ENCODE measurements at places on chromosomes 16 and 17.

DNA sequence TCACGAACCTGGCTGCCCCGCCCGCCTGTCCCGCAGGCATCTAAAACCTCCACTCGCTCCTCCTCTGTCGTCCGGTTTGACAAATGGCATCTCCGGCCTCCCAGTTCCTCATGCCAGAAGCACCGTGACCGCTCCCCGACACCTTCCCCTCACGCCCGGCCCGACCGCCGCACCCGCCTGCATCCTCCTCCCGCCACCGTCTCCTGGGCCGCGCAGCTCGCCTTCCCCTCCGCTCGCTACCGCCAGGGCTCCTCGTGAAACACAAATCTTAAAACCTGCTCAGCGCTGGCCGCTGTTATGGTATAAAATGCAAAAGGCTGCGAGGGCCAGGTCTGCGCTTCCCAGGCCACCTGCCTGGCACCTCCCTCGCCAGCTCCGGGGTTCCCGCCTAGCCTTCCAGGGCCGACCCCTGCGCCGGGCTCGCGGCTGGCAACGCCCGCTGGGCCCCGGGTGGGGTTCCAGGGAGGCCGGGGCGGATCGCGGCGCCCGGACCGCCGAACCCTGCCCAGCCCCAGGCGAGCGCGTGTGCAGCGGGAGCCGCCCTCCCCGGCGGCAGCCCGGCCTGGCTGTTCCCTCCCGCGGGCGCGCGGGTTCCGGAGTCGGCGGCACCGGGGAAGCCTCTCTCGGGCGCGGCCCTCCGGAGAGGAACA is 488 bp downstream of the SPSB3 start:
- peak; percentile 52 for DNase-seq

DNA sequence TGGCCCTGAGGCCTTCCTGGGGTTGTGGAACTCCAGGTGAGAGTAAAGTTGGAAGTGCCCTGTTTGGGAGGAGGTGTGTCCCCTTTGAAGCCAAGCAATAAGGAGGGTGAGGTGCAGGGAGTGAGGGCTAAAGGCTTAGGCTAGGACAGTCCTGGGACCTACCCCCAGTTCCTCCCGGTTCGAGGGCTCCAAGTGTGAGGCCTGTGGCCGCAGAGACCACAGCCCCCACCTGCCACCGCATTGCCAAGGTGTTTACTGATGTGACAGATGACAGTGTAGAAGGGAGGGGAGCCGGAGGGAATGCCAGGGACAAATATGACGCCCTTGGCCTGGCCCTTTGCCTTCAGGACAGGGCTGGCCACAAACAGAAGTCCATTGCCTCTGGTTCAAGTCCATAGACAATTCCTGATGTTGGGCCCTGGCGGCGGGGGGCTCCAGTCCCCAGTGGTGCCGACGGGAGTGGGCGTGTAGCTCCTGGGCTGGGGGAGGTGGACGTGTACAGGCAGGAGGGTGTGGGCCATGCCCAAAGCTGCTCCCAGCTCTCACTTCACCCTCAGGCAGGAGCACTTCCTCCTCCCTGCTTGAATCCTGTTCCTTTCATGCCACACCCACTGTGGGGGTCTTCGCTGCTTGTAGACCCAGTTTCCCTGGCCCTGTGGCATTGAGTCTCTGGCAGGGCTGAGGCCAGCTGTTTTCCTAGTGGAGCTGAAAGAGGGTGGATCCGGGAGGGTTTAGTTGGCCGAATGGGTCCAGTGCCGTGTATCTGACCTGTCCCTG is 3.2 kb downstream of the ADORA2B start:
- DNase-seq: no peak

GRCh38 chr17:75319904-75320691 is 30.9 kb upstream of the SLC25A19 start:
- DNase-seq: peak; percentile 47

GRCh38 chr16:10646581-10647263 is 48.0 kb downstream of the TEKT5 start:
- DNase-seq: no peak

Data from muscle of back (tissue), 13 donors.